Stimulated activated CD8-positive, alpha-beta memory T cell treated with anti-CD3 and anti-CD28 coated beads, Interleukin-4, amount 100 ng/mL, for 24 hours (primary cell): ENCODE measurements at places on chromosomes 2 and 18.

DNA sequence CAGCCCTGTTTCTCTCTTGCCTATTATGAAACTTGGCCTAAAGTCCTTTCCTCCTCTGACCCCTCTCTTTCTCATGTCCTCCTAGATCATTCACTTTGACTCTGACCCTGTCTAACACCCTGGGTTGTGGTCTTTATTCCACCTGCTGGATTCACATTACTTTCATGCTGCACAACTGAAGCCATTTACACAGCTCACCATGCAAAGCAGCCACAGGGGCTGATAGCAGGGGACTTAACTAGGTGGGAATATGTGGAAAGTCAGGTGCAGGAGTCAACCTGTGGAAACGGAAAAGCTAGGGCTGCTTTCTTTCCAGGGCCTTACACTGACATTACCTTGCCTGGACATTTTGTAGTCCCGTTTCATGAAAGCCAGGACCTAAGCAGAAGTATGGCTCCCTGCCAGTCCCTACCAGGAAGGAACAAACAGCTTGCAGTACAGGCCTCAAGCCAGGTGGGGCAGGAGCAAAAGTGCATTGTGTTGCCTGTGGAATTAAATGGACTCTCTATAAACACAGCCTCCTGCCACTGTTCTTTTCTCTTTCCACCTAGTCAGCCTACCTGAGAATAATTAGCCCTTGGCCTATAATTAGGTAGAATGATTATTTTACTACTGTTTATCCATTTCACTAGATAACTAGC is 11.8 kb downstream of the MAPRE3 start:
- DNase-seq: no peak

DNA sequence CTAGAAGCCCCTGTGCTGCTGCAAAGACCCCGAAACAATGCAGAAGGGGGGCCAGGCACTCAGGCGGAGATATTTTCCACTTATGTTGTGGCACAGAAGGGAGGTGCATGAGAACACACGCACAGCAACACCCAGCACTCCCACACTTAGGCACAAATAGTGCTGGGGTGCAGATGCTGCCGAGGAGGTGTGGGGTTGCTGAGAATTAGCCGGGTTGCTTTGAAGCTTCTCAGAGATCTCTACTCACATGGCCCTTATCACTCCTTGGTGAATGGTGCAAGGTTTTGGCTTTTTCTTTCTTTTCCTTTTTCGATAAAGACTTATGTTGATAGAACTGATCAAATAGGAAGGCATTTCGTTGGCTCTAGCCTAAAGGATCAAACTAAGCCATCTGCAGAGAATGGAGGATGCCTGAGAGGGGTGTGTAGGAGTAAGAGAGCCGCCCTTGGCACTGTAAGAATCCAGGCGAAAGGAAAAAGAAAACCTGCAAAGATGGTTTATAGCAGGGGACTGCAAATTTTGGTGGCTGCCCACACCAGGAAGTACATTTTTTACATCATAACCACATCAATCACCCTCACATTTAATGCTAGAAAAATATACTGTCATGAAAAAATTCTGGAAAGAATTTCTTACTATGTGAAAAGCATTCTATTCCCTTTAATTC is 27.9 kb upstream of the FHL2 start:
- DNase-seq: no peak

DNA sequence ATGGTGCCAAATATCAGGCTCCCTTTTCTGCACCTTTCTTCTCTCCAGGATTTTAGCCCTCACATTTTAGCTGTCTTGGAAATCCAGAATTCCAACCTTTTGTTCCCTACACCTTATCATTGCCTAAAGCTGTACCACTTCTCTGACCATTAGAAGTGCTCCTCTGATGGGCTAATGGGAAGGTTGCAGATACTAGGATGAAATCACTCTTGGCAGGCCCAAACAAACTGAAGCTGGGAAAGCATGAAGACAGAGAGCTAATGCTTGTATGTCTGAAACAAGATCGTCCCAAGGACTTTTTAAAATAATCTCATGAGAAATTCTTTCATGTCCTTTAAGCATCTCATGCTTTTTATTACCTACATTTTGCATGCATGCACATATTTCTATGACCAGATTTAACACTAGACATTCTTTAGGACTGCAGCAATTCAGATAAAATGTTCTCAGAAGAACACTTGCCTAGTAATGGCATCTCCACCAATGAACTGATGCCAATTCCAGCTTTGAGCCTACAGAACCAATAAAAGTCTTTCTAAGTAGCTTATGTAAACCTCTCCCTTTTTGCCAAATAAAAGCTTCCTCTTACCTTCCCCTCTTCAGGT is 98.4 kb upstream of the OSR1 start:
- no peak for DNase-seq

- no peak for DNase-seq
Observed at GRCh38 chr18:3209859-3210569, 9.8 kb downstream of the MYOM1 start.

GRCh38 chr2:200128296-200128695 is 172.9 kb downstream of the MAIP1 start:
- no peak for DNase-seq

DNA sequence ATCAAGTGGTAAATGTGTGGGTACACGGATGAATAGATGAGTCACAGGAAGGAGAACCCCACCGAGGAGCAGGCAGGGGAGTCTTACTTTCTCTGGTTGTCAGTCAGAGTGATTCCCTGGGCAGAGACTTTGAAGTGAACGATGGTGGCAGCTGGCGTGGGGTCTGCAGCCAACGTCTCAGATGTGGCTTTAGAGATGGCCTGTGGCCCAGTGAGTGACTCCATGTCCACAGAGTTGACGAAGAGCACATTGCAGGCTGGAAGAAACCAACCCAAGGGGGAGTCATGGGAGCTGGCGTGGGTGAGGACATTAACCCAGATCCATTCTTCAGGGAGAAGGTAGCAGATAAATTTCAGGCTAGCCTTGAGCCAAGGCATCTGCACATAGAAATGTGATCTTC is 193.1 kb downstream of the TNS1 start:
- DNase-seq: no peak

DNA sequence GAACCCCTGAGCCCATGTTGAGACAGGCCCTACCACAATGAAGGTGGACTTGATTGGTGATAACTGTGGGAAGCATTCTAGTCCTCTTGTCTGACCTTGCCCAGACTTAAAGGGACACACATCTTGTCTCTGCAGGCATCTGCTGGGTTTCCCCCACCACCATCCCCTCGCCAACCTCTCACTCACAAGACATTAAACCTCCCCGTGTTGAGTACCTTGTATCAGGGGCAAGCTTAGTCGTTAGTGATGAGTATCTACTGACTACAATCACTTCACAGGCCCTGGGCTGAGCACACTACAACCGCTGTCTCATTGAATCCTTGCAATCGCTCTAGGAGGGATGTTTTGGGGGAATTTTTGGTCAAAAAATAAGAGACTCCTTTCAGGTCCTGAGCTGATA is 86.0 kb downstream of the ICOS start:
- no peak for DNase-seq

- peak; percentile 16 for DNase-seq
Observed at GRCh38 chr2:70553334-70553583, 367 bp downstream of the TGFA start.

DNA sequence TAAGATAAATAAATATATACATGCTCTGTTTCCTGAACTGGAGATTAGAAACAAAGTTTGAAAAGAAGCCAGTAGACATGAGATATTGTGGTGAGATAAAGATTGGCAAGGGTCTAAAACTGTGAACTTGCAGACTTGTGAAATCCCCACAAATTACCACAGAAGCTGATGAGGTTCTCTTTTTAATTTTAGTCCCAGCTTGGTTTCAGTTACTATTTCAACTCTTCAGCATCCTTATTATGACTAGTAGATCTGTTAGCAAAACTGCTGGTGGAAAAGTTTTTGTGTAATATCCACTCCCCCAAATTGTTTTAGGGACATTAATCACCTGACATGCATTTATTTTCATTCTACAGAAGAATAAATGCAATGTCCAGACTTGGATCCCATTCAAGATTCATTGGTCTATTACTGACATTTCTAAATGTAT is 20.8 kb downstream of the RASGRP3 start:
- no peak for DNase-seq

GRCh38 chr2:20419007-20419576 is 27.8 kb upstream of the RHOB start:
- no peak for DNase-seq

DNA sequence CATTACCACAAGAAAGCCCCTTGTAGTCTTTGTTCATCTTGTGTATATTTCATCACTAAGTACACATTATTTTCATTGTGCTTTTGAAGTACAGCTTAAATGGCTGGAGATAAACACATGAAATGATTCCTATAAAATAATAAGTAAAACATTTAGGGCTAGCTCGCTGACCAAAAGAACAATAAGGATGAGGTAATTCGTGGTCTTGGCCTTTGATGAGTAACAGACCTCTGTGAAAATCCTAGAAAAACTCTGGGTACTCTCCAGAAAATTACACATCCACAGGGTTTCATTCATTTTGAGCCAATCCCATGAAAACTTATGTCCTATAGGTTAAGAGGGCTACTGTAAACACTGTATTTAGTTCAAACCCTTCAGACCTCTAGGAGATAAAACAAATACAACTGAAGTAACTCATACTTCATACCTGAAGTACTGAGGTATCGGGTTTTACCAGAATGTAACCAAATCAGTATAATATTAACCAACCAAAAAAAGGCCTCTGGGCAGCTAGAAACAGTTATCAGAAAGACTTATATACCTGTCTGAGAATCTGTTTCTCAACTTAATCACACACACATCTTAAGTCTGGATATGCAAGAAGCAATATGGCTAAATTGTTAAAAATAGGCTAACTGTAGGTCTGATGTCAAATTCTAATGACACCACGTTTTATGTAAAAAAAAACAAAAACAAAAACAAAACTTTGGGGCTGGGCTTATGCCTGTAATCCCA is 31.0 kb downstream of the CFAP36 start:
- DNase-seq: no peak

DNA sequence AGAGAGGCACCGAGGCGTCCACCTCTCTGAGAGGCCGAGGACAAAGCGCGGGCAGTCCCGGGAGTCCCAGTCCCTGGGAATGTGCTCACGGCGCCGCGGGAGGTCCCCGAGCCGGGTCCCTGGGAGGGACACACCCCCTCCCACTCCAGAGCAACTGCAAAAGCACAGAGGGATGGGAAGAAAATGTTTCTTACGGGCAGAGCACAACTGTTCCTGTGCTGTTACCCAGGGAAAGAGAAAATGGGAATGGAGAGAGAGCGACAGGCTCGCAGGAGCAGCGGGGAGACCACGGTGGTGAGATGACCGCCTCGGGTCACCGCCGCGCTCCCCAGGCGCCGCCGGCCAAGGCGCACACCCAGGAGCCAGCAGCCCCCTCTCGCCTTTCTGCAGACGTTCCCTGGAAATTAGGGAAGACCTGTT is 1.2 kb upstream of the BCL11A start:
- DNase-seq: no peak

- no peak for DNase-seq
Observed at GRCh38 chr2:175057078-175057685, 52.0 kb upstream of the CHN1 start.

DNA sequence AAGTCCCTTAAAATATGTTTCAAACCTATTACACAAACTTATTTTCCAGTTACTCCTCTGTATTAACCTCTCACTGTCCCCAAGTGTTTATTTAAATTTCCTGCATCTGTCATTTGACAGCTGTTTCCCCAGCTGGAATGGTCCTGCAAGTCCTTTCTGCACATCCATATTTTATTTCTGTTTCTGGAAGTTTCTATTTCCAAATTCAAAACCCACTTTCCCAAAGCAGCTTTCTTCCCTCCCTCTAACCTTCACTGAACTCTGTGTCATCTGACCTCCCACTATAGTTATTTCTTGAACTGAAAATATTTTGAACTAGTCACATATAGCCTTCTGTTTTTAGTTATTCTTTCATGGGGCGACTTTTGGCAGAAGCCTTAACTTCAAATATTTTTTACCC is 459.4 kb upstream of the MC4R start:
- no peak for DNase-seq

DNA sequence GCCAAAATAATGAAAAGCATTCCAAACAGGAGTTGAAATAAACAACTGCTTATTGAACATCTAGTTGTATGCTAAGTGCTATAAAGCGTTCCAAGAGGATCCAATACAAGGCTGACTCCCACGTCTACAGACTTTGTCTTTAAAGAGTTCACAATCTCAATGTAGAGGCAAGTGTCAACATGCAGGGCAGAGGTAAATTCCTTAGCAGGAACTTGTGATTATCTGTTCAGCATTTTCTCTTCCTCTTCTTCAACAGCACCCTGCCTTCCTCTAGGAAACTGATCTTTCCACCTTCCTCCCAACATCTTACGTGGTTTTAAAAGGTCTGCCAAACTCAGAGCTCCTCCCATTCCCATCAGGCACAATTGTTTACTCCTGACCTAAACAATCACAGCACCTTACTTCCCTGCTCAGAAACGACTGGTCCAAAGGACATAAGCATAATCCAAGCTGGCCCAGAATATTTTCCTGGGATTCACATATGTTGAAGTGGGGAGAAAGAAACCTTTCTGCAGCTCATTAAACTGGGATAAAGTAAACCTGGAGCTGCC is 83.9 kb downstream of the ITSN2 start:
- DNase-seq: no peak

GRCh38 chr2:156399224-156399949 is 36.8 kb upstream of the GPD2 start:
- DNase-seq: no peak

- no peak for DNase-seq
Observed at GRCh38 chr2:205077159-205077558, 531.9 kb downstream of the PARD3B start.

GRCh38 chr2:74849228-74849892 is 15.4 kb downstream of the HK2 start:
- no peak for DNase-seq

GRCh38 chr2:217798743-217799562 is 203.8 kb downstream of the TNS1 start:
- no peak for DNase-seq

GRCh38 chr18:31162419-31162793 is 250 bp downstream of the DSC1 start:
- no peak for DNase-seq

DNA sequence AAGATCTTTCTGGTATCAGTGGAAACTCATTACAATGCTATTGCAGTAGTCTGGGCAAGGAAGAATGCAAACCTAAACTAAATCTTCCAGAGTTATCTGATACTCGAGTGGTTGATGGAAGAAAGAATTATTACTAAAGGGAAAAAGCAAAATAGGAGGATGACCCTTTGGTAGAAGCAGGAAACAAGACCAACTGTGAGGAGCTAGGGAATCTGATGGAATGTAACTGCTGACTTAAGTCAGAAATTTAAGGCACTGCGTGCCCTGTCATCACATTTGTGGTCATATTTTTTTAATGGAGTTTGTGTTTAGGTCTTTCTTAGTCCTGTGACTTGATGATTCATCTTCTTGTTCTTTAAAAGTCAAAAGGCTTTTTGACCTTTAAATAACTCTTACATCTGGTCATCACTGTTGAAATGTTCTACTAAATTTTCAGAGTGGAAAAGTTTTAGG is 36.5 kb upstream of the ARMC9 start:
- no peak for DNase-seq

- DNase-seq: no peak
Observed at GRCh38 chr2:96928277-96928781, 58.1 kb downstream of the FAM178B start.

GRCh38 chr2:12718711-12719399 is 2.1 kb downstream of the TRIB2 start:
- DNase-seq: no peak
